Lower leg skin (tissue), 4 donors: ENCODE measurements at places on chromosomes 2 and 18. TPM values are rescaled to one million over a fixed set of nuclear protein-coding genes. Genes with fewer than 3 reads are reported as not detected.

DNA sequence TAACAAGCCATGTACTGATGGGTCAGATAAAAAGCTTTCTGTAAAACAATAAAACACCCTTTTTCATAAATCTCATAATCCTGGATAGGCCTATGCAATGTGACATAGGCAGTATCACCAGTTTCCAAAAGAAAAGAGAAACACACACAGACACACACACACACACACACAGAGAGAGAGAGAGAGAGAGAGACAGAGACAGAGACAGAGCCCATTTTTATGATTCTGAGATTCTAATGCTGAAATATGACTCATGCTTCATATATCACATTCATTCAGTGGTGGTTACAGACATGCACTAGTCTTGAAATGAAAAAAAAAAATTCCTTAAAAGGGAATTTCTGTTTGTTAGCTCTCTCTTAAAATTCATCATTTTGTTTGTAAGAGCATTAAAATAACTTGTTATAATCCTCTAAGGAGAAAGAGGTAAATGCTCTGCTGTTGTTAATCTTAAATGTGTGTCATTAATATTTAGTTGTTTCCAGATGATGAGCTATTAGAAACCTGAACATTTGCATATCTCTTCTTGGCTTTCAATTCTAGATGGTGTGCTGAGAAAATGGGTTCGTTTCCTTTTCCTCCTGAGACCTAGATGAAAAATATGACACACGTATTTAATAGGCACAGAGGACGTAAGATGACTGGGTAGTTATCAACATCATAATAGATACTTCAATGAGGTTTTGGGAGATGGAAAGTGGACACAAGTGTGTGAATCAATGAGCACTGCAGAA lies 1598.7 kb upstream of the ACVR2A start:
- DNase-seq = no peak

DNA sequence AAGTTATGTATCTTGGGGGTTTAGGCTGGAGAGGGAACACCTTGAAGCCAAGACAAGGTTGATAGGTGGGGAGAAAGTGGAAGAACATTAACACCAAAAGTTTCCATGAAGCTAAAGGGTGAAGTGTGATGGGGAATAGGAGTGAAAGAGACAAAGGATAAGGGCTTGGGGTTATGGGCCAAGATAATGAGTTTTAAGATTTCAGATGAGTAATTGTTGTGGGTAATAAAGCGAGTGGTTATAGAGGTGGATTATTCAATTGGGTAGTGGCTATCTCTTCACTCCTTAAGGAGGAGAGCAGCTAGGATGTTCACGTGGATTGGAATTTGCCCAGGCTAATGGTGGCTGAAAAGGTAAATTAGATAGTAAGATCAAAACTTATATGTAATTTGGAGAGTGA lies 29.8 kb downstream of the EML4 start:
- no peak for DNase-seq

DNA sequence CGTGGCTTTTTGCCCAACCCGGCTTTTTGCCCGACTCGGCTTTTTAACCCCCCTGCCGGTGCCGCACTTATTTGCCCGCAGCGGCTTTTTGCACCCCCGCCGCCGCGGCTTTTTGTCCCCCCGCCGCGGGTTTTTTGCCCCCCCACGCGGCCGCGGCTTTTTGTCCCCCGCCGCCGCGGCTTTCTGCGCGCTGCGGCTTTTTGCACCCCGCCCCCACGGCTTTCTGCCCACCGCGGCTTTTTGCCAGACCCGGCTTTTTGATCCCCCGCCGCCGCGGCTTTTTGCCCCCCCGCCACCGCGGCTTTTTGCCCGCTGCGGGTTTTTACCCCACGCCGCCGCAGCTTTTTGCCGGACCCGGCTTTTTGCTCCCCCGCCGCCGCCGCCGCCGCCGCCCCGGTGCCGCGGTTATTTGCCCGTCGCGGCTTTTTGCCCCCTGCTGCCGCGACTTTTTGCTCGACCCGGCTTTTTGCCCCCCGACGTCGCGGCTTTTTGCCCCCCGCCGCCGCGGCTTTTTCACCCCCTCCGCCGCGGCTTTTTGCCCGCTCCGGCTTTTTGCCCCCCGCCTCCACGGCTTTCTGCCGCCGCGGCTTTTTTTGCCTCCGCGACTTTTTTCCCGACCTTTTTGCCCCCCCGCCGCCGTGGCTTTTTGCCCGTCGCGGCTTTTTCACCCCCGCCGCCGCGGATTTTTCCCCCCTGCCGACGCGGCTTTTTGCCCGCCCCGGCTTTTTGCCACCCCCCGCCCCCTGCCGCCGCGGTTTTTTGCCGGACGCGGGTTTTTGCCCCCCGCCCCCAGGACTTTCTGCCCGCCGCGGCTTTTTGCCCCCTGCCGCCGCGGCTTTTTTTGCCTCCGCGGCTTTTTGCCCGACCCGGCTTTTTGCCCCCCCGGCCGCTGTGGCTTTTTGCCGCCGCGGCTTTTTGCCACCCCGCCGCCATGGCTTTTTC lies 2786.5 kb downstream of the RPIA start:
- peak; percentile 86 for DNase-seq

GRCh38 chr2:76599732-76600368 lies 889.1 kb upstream of the GCFC2 start:
- DNase-seq = no peak

Gene ANKRD23
- total RNA-seq = 9.5 TPM

Gene PRKD3
- 28.4 TPM for total RNA-seq

Gene GALR1
- not detected for total RNA-seq
